ENCODE measurements at places on chromosomes 4 and X. TPM values are rescaled to one million over a fixed set of nuclear protein-coding genes. Genes with fewer than 3 reads are reported as not detected.

DNA sequence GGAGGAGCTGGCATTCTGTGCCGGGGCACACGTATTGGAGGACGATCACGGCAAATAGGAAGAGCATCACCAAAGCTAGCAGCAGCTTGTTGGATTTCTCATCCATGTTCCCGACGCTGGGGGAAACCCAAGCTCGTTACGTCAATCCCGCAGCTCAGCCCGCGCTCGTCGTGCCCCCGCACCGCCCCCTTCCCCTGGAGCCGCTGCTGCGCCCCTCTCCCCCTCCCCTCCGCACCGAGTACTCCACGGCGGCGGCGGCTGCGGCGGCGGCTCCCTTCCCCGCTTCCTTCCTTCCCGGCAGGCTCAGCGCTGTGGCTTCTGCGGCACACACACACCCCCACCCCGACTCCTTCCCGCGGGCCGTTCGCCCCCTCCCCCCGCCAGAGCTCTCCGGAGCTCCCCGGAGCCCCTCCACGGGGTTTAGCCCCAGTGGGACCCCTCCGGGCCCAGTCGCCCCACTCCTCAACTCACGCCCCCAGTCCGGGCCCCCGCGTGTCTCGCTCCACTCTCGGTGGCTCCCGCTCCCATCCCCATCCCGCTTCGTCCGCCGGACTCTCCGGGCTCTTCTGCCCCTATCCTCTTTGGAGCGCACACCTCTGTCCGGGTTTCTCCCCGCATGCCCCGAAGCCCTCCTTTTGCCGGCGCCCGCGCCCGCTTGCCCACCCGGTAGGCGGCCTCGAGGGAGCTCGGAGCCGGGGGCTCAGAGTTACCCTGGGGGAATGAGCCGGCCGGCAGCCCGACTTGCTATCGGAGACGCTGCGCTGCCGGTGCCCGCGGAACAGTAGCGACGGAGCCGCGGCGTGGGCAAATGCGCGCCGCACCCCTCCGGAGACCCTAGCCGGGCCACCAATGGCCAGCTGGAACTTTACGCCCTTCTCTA lies 978 bp downstream of the HS6ST2 start:
- H3K4me3 ChIP-seq = peak overlapping the region; percentile 47
- H3K27ac ChIP-seq = peak overlapping the region; percentile 17
- peaks cover 54% of the 10 kb centered on the region for H3K27me3 ChIP-seq
- peaks cover 23% of the 10 kb centered on the region for H3K4me1 ChIP-seq
- no peaks in the 10 kb centered on the region for H3K36me3 ChIP-seq
- DNase-seq = no peak

GRCh38 chr4:161555689-161556660 lies 607.8 kb downstream of the FSTL5 start:
- no peaks in the 10 kb centered on the region for H3K4me1 ChIP-seq
- no peak overlapping the region for H3K27ac ChIP-seq
- DNase-seq = peak; percentile 9
- no peaks in the 10 kb centered on the region for H3K36me3 ChIP-seq
- no peak overlapping the region for H3K4me3 ChIP-seq
- H3K27me3 ChIP-seq = no peaks in the 10 kb centered on the region

- H3K36me3 ChIP-seq = no peaks in the 10 kb centered on the region
- no peaks in the 10 kb centered on the region for H3K4me1 ChIP-seq
- no peak overlapping the region for H3K27ac ChIP-seq
These were observed 6.3 kb downstream of the MAGEB1 start for GRCh38 chrX:30253257-30253656.

DNA sequence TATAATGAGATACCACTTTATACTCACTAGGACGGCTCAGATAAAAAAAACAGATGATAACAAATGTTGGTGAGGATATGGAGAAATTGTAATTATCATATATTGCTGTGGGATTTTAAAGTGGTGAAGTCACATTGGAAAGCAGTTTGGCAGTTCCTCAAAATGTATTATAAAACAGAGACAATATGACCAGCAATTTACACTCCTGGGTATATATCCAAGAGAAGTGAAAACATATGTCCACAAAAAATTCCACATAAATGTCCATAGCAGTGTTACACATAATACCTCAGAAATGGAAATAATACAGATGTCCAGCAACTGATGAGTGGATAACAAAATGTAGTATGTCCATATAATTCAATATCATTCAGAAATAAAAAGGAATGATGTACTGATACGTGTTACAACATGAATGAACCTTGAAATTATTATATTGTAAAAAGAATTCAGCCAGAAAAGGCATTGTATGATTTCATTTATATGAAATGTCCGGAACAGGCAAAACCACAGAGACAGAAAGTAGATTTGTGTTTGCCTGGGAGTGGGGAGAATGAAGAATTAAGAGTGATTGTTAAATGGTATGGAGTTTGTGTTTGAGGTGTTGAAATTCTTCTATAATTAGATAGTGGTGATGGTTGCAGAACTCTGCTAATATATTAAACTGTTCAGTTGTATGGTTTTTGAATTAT lies 220.9 kb downstream of the SLC7A11 start:
- no peaks in the 10 kb centered on the region for H3K27me3 ChIP-seq
- H3K4me3 ChIP-seq = no peak overlapping the region
- no peaks in the 10 kb centered on the region for H3K36me3 ChIP-seq
- H3K4me1 ChIP-seq = no peaks in the 10 kb centered on the region
- DNase-seq = no peak
- H3K27ac ChIP-seq = no peak overlapping the region

DNA sequence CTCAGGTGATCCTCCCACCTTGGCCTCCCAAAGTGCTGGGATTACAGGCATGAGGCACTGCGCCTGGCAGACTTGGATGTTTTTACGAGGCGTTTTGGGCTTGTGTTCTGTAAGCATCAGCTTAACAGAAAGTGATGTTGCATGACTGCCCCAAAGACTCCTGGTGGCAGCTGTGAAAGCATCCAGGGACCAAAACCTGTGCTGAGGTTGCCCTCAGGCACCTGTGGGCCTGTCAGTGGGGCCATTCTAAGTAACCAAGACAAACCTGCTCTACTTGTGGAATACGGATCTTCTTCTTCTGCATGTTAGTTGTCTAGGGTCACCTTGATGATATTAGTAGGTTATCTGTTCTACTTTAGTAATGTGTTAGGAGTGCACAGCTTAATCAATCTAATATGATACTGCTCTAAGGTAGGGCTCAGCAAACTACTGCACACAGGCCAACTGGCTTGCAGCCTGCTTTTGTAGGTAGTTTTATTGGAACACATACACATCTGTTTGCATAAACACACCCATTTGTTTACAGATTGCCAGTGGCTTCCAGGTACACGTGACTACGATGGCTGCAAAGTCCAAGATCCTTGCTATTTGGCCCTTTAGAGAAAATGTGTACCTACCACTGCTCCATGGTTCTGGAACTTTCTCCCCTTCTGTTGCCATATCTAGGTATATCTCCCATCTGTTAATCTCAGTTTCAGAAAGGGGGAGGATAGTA lies 136.7 kb downstream of the GPR143 start:
- peaks cover 6% of the 10 kb centered on the region for H3K4me1 ChIP-seq
- DNase-seq = no peak
- no peaks in the 10 kb centered on the region for H3K27me3 ChIP-seq
- no peaks in the 10 kb centered on the region for H3K36me3 ChIP-seq

NXF2B gene
- not detected for total RNA-seq

FGD1 gene
- 2.4 TPM for total RNA-seq

ELK1 gene
- total RNA-seq = 21.0 TPM

BEX4 gene
- 5.8 TPM for total RNA-seq

LDOC1 gene
- 1.5 TPM for total RNA-seq
